ENCODE measurements at places on chromosomes 2 and 18.

GRCh38 chr2:230691005-230691647 is 21.5 kb upstream of the CAB39 start:
- no peak for DNase-seq

DNA sequence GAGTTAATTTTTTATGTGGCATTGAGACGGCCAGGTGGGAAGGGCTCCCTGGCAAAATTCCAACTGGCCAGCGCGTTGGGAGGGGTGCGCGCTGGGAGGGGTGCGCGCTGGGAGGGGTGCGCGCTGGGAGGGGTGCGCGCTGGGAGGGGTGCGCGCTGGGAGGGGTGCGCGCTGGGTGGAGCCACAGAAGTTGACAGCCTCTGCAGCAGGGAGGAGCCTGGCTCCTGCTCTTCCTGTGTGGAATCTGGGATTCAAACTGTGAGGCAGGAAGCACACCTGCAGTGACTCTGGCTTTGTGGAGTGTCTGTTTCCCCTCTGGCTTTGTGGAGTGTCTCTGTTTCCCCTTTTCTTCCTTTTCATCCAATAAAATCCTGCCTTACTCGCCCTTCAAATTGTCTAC is 147.9 kb upstream of the CBLN2 start:
- no peak for DNase-seq

- no peak for DNase-seq
Measured at GRCh38 chr18:31738460-31739407, 21.9 kb downstream of the SLC25A52 start.

- DNase-seq: no peak
Measured at GRCh38 chr2:4604767-4605166, 901.4 kb downstream of the DCDC2C start.

DNA sequence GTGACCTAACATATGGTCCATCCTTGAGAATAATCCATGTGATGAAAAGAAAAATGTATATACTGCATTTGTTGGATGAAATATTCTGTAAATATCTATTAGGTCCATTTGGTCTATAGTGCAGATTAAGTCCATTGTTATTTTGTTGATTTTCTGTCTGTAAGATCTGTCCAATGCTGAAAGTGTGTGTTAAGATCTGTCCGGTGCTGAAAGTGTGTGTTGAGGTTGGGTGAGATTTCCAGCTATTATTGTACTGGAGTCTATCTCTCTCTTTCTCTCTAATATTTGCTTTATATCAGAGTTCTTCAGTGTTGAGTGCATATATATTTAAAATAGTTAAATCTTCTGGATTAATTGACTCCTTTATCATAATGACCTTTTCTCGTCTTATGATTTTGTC is 828.8 kb upstream of the CRIM1 start:
- DNase-seq: no peak

- peak; percentile 21 for DNase-seq
Measured at GRCh38 chr2:47043142-47043890, 111.8 kb downstream of the STPG4 start.

- no peak for DNase-seq
Measured at GRCh38 chr18:12313530-12314245, 5.6 kb downstream of the TUBB6 start.

GRCh38 chr2:78431241-78431640 is 594.3 kb upstream of the REG3G start:
- no peak for DNase-seq

DNA sequence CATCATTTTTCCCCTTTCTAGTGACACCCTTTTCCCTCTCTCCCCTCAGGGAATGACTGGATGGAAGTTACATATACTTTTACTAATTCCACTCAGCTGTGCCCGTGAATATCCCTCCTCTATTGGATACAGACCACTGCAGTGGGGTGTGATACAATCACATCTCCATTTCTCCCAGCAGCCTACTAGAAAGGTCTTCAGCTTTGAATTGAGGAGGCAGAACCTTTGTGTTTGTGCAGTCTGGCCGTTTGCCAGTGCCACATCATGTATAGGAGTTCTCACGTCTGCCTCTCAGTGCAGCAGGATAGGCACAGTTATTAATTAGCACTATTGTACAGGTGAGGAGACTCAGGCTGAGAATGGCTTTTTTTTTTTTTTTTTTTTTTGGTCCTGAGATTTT is 16.4 kb downstream of the TNFRSF11A start:
- DNase-seq: no peak

GRCh38 chr18:60552948-60553347 is 180.4 kb upstream of the MC4R start:
- no peak for DNase-seq

- DNase-seq: no peak
Measured at GRCh38 chr2:240983996-240984498, 14.4 kb upstream of the SNED1 start.

DNA sequence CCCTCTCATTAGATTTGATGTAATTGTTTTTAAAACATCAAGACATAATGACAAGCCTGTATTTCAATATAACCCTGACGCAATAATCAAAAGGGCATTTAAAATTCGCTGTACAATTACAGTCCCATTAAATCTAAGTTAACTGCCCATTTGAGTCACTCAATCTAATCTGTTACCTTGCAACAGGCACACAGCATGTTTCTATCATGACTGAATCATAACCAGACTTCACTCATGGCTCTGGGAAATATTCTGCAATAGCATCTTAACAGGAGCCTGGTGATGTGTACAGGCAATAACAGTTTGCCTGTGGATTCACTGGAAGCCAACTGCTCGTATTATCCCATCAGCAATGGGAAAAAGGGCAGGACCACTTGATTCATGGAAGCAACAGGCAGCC is 142.3 kb upstream of the NCKAP5 start:
- no peak for DNase-seq

DNA sequence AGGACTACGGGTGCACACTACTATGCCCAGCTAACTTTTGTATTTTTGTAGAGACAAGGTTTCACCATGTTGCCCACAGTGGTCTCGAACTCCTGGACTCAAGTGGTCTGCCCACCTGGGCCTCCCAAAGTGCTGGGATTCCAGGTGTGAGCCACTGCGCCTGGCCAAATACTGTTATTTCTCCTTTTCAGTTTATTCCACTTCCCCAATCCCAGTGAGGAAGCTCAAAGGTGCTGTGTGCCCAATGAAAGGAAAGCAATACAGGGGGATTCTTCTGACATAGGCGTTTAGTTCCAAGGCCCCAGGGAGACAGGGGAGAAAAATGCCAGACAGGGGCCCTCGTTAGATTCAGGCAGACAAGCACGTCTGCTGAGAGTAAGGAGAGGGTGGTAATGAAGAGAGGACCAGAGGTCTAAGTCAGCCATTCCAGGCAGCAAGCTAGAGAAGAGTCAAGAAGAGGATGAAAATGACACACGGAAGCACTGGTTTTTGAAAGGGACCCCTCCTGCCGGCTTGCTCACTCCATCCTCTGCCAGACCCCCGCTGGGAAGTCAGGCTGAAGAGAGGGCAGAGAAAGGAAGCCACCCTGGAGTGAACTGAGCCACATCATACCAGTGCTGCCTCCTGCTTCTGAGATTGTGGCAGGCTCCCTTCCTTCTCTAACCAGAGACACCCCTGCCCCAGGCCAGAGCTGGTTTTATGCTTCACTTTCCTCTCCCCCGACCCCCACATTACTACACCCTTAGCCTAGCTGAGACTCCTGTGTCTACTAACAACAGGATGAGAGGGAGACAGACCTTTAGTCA is 6.7 kb downstream of the INO80C start:
- no peak for DNase-seq
